ENCODE measurements at places on chromosomes 5 and 9.
A peak's percentile ranks its signal among the peaks of the same experiment; 100 is the strongest.

- no peak for DNase-seq
Observed at GRCh38 chr5:176396330-176396729, 7.8 kb downstream of the HIGD2A start.

- no peak for DNase-seq
Observed at GRCh38 chr5:178797546-178798440, 62.0 kb upstream of the ZNF354B start.

DNA sequence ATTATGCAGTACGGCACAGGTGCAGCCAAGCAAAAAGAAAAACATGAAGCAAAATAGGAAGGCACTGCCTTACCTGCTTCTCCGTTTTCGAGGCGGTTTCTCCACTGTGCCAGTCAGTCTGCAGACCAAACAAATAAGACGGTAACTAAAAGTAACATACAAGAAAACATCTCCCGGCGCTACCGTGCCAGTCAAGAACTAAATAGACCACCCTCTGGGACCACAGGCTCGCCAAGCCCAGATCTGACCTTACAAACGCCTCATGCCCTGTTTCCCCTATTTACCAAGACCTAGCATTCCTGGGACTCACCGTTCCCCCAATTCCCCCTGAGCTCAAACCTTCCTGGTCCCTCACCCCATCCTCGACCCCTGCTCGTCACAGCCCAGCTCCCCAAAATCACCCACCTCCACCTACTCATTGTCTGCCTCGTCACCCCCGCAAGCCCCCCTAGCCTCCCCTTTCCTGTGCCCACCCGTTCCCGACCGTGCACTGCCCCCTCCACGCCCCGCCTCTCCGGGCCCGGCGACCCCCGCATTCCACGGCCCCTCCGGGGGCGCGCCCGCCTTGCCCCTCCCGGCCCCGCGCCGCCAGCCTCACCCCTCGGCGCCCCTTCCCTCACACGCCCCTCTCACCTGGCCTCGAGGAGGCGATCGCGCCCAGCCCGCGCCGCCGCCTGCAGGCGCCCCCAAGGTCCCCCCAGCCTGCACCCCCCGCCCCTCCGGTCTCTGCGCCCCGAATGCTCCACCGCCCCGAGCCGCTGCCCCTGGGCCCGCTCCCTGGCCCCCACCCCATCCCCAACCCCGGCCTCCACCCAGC is 560 bp downstream of the SCAI start:
- peak; percentile 14 for DNase-seq

DNA sequence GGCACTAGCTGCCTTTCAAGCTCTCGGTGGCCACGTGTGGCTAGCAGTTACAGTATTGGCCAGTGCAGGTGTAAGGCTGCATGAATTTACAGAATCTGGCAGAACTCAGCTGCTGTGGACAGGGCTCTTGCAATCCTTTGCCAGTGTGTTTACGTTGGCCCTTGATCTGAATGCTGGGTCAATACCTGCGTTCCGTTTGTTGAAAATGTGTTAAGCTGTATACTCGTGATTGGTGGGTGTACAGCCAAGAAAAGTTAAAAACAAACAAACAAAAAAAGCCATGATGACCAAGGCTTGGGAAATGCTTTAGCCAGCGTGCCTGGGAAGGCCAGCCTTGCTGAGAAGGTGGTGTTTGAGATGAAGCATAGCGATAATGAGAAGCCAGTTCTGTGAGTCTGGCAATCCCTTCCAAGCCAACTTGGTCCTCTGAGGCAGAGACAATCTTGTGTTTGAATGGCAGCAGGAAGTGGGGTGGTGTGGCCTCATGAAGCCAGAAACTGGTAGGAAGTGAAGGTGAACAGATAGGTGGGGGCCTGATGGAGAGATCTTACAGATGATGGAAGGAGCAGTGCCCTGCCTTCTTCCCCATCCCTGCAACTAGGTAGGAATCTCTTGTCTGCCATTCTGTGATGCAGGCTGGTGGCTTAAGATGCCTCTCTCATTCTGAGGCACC is 820 bp upstream of the CFAP90 start:
- no peak for DNase-seq

GRCh38 chr5:37900692-37901091 is 60.9 kb upstream of the GDNF start:
- no peak for DNase-seq

GRCh38 chr5:59660737-59661136 is 232.8 kb downstream of the PDE4D start:
- DNase-seq: peak; percentile 39

GRCh38 chr5:59236448-59236847 is 653.6 kb downstream of the RAB3C start:
- DNase-seq: no peak

- DNase-seq: no peak
Observed at GRCh38 chr5:55856516-55857246, 5.5 kb downstream of the IL31RA start.

DNA sequence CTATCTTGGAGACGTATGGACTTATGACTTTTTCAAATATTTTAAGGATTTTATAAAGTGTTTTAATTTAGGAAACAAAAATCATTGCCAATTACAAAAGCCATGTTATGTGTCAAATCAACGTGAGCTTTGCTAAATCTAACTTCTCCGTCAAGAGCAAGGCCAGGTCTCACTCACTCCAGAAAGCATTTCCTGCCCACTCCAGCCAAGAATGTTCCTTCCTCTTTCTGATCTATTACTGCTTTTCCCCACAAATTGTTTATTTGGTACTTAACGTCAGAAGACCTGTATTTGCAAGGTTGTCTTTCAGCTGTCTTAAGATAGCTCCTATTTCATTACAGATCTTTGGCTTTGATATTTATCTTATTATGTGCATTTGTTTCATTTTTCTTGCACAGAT is 193.5 kb upstream of the HAPLN1 start:
- DNase-seq: no peak

GRCh38 chr5:38433160-38433861 is 123.1 kb downstream of the LIFR start:
- no peak for DNase-seq

DNA sequence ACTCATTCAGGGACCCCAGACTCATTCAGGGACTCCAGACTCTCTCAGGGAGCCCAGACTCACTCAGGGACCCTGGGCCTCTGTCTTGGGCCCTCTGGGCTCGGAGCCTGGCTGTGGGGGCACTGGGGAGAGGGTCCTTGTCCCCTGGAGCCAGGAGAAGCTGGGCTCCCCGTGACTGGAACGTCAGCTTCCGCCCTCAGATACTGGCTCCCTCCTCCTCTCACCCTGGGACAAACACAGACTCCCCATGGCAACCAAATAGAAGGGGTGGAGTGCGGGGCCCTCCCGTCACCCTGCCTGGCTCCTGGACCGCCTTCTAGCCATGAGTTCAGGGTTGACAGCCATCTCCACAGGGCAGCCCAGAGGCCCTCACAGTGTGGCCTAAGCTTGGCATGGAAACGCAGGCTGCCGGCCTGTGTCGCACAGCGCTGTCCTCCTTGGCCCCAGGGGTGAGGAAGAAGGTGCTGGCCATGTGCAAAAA is 27.6 kb downstream of the ZDHHC11B start:
- no peak for DNase-seq

DNA sequence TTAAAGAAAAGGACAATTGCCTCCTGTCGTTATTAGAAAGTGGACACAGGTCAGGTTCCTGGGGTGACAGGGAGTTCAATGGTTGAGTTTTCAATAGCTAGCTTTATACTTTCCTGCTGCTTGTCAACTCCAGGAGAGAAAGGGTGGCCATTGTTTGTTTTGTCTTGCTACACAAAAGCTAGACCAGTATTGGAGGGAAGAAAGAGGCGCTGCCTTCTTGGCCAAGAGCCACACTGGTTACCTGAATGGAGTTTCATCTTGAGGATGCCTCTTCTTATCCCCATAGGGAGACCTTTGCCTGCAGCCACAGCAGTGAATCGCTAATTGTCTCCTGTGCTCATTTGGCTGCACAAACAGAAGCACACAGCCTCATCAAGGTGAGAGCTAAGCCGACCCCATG is 279.4 kb upstream of the GRIA1 start:
- DNase-seq: peak; percentile 70

DNA sequence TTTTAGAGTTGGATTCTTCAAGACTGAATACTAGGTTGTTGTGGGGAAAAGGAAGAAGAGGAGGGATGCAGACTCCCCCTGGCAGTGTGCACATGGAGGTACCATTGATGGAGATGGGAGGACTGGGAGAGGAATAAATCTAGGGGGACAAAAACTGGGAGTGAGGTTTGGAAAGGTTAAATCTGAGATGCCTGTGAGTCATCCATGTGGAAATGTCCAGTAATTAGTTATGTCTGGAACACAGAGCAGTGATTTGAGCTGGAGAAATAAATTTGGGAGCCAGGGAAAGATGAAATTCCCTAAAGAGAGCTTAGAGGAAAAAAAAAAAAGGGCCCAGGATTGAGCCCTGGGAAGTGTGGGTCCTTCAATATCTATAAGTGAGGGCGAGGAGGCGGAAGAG is 8.0 kb upstream of the CCIN start:
- no peak for DNase-seq

- no peak for DNase-seq
Observed at GRCh38 chr5:55896663-55897062, 45.5 kb downstream of the IL31RA start.

- no peak for DNase-seq
Observed at GRCh38 chr9:95784318-95784717, 91.2 kb upstream of the ERCC6L2 start.

- DNase-seq: no peak
Observed at GRCh38 chr5:1671351-1671750, 128.3 kb downstream of the MRPL36 start.

DNA sequence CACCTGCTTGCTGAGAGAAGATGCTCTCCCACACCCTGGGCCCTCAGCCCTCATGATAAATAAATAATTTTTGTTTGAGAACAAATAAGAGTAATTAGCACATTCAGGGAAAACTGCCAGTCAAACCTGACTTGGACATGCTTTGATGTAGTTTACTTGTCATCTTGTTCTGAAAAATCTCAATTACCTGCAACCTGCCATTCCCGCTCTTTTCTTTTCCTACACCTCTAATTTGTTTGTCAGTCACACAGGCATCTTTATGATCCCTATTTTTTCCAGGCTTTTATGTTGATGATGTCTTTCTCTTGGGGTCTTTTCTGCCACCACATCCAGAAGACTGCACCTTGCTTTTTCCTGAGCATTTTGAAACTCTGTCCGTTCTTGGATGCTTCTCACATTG is 28.6 kb upstream of the TGFBI start:
- DNase-seq: no peak

DNA sequence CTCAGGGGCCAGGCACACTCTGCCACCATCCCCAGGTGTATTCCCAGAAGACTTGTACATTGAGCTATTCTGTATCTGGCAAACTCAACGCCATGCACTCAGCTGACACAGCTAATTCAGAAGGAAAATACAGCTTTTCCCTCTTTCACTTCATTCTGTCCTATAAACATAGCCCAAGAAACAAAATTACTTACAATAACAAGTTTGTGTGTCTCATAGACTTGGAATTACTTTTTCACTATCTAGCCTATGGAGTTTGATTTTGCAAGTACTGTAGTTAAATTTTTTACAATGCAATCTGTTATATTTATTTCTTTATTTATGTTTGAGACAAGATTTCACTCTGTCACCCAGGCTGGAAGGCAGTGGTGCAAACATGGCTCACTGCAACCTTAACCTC is 125.1 kb upstream of the KLF9 start:
- DNase-seq: no peak

GRCh38 chr5:41843456-41844370 is 26.5 kb downstream of the OXCT1 start:
- peak; percentile 69 for DNase-seq

DNA sequence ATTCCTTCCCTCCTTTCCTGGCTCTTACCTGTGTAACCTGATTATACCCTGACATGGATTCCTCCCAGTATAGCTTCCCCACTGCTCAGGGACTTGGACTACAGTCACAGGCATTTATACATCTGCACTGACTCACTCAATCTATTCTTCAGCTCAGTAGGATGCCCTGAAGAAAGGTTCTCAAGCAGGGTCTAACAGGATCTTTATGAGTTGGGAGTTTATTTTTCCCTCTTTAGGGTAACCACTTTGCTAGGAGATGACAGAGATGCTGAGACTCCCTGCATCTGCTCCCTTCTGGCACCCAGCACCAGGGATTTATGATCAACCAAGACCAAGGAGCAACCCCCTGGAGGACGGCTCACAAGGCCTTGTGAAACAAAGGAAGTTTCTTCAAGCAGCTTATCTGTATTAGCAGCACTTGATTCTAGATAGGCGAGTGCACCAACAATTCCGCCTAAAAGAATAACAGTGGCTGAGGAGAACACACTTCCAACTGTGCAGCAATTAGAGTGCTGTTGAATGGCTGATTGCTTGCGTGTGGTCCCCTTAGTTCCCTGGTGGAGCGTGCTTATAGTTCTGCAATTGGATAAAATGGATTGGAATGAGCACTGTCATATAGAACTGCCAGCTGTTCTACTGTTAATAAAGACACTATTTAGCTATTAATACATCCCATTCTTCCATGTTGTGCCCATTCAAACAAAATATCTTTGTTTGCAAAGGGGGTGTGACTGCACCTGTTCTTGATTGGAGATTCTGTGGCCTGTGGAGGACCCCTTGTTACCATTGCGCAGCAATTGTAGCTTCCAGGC is 482.6 kb downstream of the ZNF608 start:
- peak; percentile 95 for DNase-seq

DNA sequence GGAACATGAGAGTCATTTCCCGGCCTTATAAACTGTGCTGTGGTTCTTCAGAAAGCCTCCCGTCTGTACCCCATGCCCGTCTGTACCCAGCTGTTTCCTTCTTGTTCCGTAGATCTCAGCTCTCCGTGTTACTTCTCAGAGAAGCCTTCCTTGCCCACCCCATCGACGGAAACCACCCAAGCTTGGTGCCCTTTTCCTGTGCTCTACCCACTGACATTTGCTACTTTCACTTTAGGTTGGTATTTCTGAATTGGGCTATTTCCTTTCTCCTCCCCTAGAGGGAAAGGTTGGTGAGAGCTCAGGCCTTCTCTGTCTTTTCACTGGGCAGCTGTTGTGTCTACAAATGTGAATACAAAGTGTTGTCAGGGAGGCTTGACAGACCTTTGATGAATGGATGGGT is 764.5 kb upstream of the ADAMTS16 start:
- no peak for DNase-seq

DNA sequence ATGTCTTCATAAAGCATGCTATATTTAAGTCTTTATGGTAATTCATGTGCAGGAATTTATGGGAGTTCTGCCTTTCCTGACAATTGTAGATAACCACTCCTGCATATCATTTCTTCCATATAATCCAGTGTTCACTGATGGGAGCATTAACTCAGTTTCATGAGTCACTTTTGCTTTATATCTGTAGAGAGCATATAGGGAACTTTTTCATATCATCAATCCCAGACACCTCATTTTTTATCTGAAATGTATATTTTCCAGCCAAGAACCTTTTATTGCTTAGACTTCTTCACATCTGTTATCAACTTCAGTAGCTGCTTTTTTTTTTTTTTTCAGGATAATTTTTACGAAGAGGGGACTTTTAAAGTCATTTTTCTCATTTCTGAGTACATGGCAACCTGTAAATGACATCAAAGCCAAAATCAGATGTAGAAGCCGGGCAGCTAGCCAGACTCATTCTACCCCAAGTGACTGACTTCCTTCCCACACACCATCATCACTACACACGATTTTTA is 41.1 kb downstream of the NFX1 start:
- no peak for DNase-seq

Data from NCI-H146 (cell line).